ENCODE measurements at places on chromosomes 11 and 22. TPM values are rescaled to one million over a fixed set of nuclear protein-coding genes. Genes with fewer than 3 reads are reported as not detected.

DNA sequence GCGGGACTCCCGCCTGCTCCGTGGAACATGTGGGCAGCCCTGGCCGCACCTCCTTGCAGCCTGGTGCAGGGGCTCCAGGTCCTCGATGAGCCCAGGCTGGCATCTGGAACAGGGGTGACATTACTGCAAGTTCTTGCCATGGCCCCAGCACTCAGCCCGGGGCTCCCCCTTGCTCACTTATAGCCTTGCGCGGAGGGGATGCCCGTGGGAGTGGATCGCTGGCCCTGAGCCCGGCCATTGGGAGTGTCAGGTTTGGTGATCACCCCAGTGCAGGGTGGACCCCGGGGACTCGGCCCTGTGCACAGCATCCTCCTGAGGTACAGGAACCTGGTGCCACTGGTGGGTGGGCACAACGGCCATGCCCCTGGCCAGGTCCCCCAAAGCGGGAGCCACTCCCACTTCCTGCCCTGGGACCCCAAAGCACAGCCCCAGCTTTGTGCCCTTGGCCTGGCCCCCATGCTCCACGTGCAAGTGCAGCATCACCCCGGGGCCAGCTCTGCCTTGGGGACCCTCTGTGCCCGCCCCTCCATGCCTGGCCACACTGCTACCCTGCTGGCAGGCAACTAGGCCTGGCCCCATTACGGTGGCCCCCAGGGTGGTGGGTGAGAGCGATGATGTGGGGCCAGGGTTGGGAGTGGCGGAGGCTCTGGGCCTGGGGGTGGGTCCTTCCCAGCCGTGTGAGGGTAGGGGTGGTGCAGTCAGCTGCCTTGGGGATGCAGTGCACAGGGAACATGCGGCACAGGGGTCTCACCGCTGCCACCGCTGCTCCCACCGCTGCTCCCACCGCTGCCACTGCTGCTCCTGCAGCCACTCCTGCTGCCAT lies 439.8 kb downstream of the TBC1D22A start:
- no peak for DNase-seq

- no peak for DNase-seq
Measured at GRCh38 chr11:72522186-72522585, 87.9 kb upstream of the CLPB start.

- no peak for DNase-seq
Measured at GRCh38 chr11:84117394-84117793, 831.2 kb upstream of the CCDC90B start.

GRCh38 chr11:31808721-31809540 lies 2.2 kb downstream of the PAX6 start:
- DNase-seq, result no peak

GRCh38 chr22:39478441-39478850 lies 21.6 kb downstream of the MGAT3 start:
- no peak for DNase-seq

GRCh38 chr22:11598492-11599440 lies 3929.2 kb upstream of the OR11H1 start:
- DNase-seq, result no peak

- no peak for DNase-seq
Measured at GRCh38 chr11:9130297-9130696, 38.9 kb upstream of the SCUBE2 start.

- peak; percentile 74 for DNase-seq
Measured at GRCh38 chr11:12008790-12009616, 577 bp upstream of the DKK3 start.

DNA sequence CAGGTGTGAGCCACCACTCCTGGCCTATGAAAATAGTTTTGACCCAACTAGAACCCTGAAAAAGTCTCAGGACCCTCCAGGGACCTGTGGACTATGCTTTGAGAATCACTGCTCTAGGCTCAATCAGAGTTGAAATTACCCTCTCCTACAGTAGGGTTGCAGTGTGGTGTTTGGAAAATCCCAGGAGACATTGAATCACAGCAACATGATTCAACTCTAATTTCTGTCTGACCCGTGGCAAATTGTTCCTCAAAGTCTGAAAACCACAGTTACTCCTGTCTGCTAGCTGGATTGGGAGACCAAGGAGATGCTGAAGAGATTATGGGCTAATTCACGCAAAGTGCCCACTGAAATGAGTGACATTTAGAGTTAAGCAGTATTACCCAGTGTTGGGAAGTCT lies 5.4 kb upstream of the MTMR3 start:
- DNase-seq, result no peak

GRCh38 chr11:120928627-120929026 lies 95.3 kb upstream of the TBCEL start:
- DNase-seq, result no peak

- no peak for DNase-seq
Measured at GRCh38 chr11:60124802-60125432, 36.5 kb downstream of the MS4A2 start.

DNA sequence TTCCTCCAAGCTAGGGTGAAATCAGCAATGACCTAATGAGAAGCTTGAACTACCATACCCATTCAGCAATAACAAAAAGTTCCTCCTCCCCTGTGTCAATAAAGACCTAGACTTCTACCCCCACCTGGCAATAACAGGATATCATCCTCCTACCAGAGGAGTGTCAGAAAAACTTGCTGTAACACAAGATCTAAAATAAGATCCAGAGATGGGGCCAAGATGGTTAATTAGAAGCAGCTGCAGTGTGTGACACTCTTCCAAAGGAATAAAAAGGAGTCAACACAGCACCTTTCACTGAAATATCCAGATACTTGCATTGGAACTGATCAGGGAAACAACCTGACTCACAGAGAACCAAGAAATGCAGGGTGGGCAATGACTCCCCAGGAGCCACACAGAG lies 84.4 kb upstream of the ARHGAP42 start:
- no peak for DNase-seq

- DNase-seq, result peak; percentile 27
Measured at GRCh38 chr11:5123802-5124521, 14.2 kb downstream of the OR52A5 start.

- peak; percentile 73 for DNase-seq
Measured at GRCh38 chr22:23128269-23129108, 13.3 kb downstream of the RSPH14 start.

- peak; percentile 75 for DNase-seq
Measured at GRCh38 chr22:36286096-36286957, 33.4 kb downstream of the APOL1 start.

GRCh38 chr11:17294033-17294432 lies 17.5 kb downstream of the NUCB2 start:
- no peak for DNase-seq

DNA sequence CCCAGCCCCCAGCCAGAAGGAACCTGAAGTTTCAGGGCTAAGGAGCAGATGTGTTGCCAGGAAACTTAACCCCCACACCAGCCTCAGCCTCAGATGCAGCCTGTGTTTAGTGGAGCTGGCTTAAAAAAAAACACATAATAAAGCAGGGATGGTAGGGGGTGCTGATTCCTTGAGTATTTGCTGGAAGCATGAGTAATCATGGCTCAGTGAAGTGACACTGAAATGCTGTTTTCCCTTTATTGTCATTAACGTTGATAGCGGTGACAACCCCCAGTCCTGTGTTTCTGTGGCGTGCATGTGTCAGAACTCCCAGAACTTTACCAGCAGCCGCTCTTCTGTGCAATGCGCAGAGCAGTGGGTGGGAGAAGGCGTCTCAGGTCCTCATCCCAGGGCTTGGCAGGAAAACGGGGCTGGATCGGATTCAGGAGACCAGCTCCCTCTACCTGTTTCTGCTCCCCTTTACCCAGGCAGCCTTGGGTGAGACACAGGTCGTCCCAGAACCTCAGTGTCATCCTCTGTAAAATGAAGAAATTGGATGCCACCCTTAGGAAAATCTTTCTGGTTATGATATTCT lies 1282.1 kb downstream of the TBC1D22A start:
- DNase-seq, result no peak

DNA sequence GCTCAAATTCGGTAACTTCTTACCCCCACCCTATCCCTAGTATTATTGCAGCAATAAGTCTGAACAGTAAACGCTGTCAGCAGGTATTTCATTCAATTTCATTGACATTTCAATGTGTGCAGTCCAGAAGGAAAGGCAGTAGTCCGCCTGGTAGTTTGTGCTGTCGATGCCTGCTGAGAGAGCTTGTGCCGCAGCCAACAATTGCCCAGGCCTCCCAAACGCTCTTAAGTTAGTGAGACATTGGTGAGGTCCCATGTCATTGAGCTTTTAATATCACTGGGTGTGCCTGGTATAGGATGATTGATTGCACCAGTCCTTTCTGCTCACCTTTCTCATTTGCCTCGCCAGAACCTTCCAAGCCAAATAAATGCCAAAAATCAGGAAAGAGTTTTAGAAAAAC lies 28.1 kb downstream of the ALKBH3 start:
- DNase-seq, result no peak

- no peak for DNase-seq
Measured at GRCh38 chr11:46386674-46387073, 4.9 kb downstream of the CHRM4 start.

GRCh38 chr22:30490399-30490798 lies 15.1 kb downstream of the SEC14L4 start:
- no peak for DNase-seq

DNA sequence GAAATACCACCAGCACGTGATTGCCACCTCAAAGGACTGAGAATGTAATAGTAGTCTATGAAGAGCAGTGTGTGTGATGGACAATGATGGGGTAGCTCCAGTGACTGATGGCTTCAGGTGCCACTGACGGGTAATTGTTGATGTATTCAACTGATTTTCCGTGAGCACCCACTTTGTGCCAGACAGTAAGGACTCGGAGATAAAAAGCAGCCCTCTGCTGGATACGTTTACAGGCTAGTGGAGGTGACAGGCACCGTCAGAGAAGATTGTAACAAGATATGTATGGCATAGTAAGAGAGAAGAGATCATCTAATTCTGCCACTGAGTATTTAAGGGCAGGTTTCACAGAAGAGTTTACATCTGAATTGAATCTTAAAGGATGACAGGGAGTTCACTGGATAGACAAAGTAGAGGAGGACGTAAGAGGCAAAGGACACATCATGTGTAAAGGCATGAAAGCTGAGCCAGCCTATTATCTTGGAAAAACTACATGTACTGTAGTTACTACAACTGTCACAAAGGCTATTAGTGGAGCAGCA lies 1.1 kb upstream of the ENTHD1 start:
- no peak for DNase-seq

DNA sequence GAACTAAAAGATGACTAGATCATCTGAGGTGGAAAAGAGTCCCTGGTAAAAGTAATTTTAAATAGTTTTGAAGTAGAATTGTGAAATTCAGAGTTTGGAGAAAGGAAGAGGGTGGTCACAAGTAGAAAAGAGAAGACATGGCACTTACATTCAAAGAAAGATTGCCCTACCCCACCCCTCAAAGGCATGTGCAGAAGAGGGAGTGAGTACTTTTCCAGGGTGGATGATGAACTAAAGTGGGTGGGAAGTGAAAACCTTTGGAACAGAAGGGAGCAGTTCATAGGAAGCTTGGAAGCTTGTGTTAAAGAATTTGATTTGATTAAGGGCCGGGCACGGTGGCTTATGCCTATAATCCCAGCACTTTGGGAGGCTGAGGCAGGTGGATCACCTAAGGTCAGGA lies 23.6 kb downstream of the SREBF2 start:
- DNase-seq, result no peak

GRCh38 chr11:60345489-60345888 lies 18.4 kb downstream of the MS4A6E start:
- DNase-seq, result peak; percentile 20

The TUB gene
- polyA plus RNA-seq, result 5.7 TPM

The RFPL3 gene
- polyA plus RNA-seq, result not detected

The UBQLNL gene
- polyA plus RNA-seq, result 0.03 TPM

The CRYBB1 gene
- polyA plus RNA-seq, result 0.23 TPM

The SLC22A8 gene
- not detected for polyA plus RNA-seq

The ACRV1 gene
- polyA plus RNA-seq, result not detected

The FAT3 gene
- polyA plus RNA-seq, result 0.04 TPM

The OR51B4 gene
- not detected for polyA plus RNA-seq

The GVQW3 gene
- 0.65 TPM for polyA plus RNA-seq

The HBG2 gene
- not detected for polyA plus RNA-seq

The ADM2 gene
- 0.22 TPM for polyA plus RNA-seq

The LSP1 gene
- 20.6 TPM for polyA plus RNA-seq
